ENCODE measurements at places on chromosomes 7 and 10.

- DNase-seq, result no peak
Measured at GRCh38 chr7:1121886-1122831, 34.2 kb downstream of the GPER1 start.

DNA sequence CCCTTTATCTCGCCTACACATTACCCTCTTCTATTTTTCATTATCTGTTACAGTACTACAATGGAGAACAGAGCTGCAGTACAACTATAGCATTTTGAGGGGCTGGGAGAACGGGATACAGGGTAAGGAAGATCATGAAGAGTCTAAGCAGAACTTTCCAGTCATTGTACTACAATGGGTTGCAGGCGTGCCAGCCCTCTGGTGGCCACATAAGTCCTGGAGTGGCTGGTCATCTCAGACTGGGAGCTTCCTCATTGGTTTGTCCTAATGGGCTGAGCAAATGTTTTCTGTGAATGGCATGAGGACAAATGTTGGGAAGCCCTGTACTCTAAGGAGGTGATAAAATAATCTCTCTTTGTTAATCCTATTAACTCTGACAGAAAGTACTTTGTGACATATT is 33.0 kb downstream of the TMEM106B start:
- DNase-seq, result no peak

GRCh38 chr7:407721-408539 is 111.7 kb downstream of the PDGFA start:
- no peak for DNase-seq

DNA sequence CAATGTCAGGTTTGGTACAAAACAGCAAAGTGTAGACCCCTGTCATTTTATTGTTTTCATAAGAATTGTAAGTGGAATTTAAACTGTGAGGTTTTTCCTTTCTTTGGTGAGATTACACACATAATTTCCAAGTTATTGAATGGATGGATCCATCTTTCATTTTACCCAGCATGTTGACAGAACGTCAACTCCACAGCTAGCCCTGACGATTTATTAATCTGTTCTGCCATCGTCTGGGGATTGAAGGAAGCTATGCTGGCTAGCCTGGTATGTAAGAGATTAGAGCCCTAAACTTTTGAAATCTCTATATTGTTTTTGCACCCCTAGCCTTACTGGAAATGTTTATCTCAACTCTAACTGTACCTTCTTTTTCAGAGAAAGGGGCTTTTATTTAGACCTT is 8.6 kb downstream of the WNT16 start:
- no peak for DNase-seq

DNA sequence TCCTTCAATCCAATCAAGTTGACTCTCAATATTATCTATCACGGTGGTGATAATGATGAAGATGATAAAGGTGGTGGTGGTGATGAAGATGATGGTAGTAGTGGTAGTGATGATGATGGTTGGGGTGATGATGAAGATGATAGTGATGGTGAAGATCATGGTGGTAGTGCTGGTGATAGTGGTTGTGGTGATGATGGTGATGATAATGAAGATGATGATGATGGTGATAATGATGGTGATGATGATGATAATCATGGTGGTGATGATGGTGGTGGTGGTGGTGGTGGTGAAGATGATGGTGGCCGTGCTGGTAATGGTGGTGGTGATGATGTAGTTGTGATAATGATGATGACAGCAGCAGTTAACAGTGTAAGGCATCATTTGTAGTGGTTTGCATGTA is 29.8 kb upstream of the SDK1 start:
- DNase-seq, result no peak

DNA sequence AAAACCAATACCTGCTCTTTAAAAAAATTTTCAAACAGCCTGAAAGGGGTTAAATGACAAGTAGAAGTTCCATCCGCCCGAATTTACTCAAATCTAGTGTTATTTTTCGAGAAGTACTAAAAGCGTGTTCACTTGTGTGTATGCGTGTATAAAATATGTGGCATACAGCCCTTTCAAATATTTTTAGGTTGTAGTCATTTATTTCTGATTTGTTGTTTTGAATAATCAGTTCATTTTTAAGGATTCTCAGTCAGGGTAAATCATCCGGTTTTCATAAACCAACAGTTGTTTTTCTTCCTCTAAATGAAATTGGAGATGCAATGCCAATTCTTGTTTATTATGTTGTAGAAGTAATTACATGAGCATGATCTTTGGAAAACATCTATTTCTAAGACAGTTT is 6.9 kb upstream of the SUN1 start:
- no peak for DNase-seq

DNA sequence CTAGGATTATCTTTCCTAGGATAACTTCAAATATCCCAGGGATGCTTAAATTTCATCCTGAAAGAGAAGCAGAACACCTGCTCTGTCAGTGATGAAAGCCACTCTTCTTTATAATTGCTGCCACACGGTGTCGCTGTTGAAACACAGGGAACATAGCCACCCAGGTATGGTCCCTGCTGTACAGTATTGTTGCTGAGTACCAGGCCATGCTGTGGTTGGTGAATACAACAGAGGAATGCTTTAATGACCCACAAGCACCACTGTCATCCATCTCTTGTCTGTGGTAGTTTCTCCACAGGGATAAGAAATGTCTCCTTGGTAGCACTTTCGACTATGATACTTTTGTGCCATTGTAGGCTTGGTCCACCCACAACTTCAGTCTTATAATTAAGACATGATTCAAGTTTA is 70.6 kb upstream of the STARD3NL start:
- DNase-seq, result peak; percentile 39

DNA sequence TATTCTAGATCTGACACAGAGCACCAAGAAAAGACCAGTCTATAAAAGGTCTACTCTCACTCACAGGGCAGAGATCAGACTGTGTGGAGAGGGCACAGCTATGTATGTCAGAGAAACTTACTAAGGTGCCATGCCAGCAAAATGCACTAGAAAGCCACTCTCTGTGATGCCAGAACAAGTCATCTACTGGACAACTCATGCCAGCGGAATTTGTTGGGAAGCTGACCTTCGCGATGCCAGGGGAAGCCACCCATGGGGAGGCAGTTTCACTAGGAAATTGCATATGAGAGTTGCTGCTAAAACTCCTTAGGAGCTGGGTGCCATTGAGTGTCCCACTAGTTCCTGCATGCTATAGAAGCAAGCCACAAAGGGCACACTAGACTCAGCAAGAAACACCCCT is 58.5 kb downstream of the MICU1 start:
- no peak for DNase-seq

DNA sequence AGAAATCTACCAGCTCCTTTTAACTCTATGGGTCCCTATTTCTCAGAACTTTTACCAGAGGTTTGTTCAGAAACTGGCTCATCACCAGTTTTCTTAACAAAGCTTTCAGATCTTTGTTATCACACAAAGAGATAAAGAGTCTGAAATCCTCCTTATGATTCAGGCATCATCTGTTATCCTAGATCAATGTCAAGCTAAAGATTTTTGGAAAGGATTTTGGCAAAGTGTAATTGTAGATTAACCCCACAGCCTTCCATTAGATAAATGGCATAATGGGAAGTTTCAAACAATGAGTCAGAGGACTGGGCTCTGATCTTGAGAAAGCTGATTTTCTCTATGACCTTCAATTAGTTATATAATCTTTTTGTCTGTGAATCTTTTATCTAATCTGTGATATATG is 192.2 kb downstream of the NXPH1 start:
- no peak for DNase-seq

DNA sequence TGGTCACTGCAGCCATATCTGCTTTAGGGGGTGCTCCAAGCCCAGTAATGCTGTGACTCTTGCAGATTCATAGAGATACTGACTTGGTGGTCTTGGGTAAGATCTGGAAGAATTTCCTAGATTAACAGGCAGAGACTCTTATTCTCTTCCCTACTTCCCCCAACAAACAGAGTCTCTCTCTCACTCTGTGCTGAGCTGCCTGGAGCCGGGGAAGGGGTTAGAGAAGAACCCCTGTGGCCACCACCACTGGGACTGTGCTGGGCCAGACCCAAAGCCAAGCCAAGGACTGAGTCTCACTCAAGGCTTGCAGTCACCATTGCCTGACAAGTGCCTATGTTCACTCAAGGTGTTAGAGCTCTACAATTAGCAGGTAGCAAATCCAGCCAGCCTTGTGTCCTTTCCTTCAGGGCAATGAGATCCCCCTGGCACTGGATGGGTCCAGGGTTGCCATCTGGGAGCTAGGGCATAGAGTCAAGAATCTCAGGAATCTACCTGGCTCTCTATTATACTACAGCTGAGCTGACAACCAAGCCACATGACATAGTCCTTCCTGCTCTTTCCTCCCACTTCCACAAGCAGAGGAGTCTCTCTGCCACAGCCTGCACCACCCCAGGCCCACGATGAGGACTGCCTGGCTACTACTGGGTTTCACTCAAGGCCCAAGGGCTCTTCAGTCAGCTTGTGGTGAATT is 41.4 kb upstream of the TECTB start:
- DNase-seq, result no peak

DNA sequence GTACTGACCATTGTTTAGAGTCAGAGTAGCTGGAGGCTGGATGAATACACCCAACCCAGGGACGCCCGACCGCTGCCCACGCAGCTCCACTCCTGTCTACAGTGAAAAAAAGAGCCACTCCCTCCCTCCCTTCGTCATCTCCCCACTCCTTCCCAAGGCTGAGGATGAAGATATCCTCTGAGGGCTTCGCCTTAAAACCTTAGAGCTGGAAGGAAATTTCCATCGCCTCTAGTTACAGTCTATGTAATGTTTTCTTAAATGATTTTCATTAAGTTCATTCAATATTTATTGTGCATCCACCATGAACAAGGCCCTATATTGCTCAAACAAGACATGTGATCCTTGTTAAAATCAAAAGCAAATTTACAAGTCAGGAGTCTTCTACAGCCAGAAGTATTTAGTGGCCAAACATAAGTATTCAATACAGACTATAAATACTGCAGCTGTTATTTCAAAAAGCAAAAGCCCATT is 11.3 kb upstream of the SLIT1 start:
- DNase-seq, result no peak

DNA sequence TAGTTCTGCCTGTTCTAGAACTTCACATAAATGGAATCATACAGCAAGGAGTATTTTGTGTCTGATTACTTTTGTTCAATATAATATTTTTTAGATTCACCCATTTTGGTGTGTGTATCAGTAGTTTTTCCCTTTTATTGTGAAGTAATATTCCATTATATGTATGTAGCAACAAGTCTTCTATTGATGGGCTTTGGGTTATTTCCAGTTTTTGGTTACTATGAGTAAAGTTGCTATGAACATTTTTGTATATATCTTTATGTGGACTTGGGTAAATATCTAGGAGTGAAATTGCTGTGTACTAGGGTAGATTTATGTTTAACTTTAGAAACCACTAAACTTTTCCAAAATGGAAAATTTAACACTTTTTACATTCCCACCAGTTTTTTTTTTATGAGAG is 35.7 kb downstream of the ADK start:
- DNase-seq, result no peak

DNA sequence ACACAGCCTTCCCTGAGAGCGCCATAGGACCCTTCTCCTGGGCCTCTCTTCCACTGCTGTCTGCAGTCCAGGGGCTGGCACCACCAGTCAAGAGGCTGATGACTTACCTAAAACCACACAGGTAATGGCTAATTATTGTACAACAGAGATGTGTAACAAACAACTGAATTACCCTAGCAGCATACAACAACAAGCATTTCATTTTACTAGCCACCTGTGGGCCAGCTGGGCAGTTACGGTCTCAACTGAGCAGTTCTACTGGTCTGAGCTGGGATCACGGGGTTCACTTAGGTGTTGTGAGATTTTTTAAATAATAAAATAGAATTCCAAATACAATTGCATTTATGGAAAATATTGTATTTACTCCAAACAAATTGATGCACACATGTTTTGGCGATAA is 431.9 kb downstream of the TNS3 start:
- DNase-seq, result no peak

GRCh38 chr7:6398943-6399342 is 48.8 kb downstream of the DAGLB start:
- DNase-seq, result no peak

GRCh38 chr7:148802101-148802493 is 82.0 kb downstream of the EZH2 start:
- DNase-seq, result no peak

DNA sequence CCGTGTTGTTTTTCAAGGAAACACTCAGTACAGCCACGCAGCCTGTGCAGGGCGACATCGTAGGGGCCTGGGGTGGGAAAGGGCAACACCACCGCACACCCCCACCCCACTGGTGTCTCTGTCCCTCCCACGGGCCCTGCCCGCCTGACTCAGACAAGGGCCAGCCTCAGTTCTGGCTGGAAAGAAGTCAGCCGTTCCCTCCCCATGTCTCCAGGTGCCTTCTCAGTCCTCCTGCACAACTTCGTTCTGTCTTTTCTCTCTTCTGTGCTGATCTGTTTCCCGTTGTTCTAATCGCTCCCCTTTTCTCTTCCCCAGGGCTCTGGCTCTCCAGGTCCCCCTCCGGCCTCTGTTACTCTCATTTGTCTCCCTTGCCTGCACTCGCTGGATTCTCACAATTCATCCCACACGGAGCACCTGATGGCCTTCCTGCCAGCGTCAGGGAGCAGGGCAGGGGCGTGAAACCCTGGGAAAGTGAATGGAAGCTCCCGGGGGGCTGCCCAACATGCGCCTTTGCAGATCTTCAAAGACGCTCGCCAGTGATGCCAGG is 97.7 kb downstream of the WDR37 start:
- no peak for DNase-seq

DNA sequence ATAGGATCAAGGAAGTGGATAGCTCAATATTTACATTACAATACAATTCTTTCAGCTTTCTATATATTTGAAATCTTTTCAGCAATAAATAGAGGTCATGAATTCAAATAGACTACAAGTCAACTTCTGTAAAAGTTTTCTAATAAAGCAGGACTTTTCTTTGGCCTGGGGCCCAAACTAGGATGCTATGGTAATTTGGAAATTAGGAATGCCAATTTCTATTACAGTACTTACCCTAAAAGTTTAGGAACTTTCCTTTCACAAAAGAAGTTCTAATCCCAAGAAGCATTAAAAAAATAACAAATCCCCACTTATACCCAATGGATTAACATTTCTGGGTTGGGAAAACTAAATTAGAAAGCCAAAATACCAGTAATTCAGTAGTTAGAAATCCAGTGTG is 40.5 kb downstream of the SLC39A12 start:
- DNase-seq, result no peak

- DNase-seq, result no peak
Measured at GRCh38 chr10:101099901-101100300, 31.2 kb upstream of the TLX1 start.

GRCh38 chr10:111392910-111393309 is 316.1 kb downstream of the ADRA2A start:
- DNase-seq, result no peak

- DNase-seq, result no peak
Measured at GRCh38 chr10:90738885-90739284, 119.0 kb downstream of the HTR7 start.

- no peak for DNase-seq
Measured at GRCh38 chr7:139588632-139589031, 65.1 kb downstream of the CLEC2L start.

- no peak for DNase-seq
Measured at GRCh38 chr7:159125104-159125954, 19.3 kb downstream of the VIPR2 start.

- peak; percentile 58 for DNase-seq
Measured at GRCh38 chr10:101141616-101142532, 10.8 kb downstream of the TLX1 start.
